ENCODE measurements at places on chromosomes 5 and 9. TPM values are rescaled to one million over a fixed set of nuclear protein-coding genes. Genes with fewer than 3 reads are reported as not detected.

DNA sequence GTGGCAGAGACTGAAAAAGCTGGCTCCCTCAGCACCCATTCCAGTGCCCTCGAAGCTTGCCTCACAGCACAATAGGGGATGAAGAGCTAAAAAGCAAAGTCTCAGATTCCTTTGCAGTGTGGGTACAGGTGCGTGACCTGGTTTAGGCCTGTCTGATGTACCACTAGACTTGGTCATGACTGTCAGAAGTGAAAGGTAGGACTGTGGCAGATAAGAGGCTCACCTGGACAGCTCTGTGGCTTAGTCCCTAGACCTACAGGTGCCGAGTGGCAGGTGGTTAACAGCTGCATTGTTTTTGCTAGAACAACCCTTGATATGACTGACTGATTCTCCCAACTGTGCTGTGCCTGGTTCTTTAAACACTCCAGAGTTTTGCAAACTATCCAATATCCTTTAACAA lies 14.7 kb upstream of the SFXN1 start:
- no peak for DNase-seq

GRCh38 chr5:178238711-178239592 lies 6.3 kb upstream of the PHYKPL start:
- DNase-seq = no peak

DNA sequence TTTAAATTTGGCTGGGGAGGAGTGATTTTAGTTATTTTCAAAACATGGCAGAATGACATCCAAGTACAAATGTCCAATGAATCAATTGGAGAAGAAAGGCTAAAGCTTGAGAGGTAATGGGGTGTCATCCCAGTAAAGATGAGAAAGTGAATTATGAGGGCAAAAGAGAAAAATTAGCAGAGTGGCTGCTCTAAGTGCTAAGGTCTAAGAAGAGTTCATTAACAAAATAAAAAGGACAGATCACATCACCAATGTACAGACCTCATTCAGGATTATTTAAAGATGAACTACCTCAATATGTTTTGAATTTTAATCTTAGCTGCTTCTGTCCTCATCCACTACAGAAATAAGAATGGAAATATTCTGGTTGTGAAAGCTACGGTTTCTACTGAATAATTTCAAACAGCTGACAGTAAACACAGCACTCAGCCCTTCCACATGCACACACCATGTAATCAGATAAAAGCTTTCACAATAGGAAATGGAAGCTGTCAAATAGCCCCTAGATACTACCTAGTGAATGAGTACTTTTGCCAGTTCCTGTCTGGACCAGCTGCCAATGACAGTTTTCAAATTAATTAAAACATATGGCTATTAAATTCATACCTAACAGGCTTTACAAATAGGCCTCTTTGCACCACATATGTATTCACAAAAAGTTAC lies 171.5 kb downstream of the SSBP2 start:
- no peak for DNase-seq

RGS7BP gene
- 0.93 TPM for total RNA-seq

LURAP1L gene
- 21.7 TPM for total RNA-seq

GRCh38 chr5:6759401-6759800 lies 46.2 kb downstream of the TENT4A start:
- no peak for DNase-seq

GRCh38 chr5:148810823-148811222 lies 15.6 kb upstream of the ADRB2 start:
- DNase-seq = no peak

- DNase-seq = no peak
Measured at GRCh38 chr5:61001647-61002046, 56.6 kb downstream of the NDUFAF2 start.

GRCh38 chr9:129455151-129455995 lies 165.5 kb downstream of the C9orf50 start:
- no peak for DNase-seq

DAPK1 gene
- total RNA-seq = 38.3 TPM

CCDC152 gene
- 0.45 TPM for total RNA-seq

DNA sequence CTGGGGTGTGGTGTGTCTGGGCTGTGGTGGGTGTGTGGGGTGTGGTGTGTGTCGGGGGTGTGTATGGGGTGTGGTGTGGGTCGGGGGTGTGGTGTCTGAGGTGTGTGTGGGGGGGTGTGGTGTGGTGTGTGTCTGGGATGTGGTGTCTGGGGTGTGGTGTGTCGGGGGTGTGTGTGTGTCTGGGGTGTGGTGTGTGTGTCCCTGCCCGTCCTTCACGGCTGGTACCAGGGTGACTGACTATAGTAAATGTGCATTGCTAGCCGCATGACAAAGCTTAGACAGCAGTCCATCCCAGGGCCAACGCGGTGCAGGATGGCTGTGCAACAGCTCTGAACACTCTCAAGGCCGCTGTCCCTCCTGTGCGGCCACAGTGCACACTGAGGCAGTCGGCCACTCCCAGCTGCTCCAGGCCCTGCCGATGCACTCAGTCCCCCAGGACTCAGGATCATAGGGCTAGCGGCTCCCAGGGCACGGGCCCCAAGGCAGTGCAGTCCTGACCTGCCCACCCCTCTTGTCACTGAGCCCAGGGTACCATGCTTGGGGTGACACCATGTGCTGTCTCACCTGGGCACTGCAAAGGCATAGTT lies 54.0 kb downstream of the SECISBP2 start:
- DNase-seq = no peak

DNA sequence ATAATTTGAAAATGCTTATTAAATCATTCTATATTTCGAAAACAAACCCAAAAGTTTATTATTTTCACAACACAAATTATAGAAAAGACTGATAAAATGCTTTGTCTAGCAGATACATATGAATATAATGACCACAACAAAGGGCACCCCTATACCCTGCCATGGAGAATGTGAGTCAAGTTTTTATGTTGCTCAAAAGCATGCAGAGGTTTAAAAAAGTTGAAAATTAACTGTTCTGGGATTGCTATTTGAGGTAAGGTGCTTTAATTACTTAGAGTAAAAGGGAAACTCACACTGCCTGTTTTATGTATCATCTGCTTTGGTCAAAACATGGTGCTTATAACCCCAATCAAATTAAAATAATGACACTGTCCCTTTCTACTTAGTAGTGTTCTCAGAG lies 41.0 kb downstream of the MLANA start:
- DNase-seq = no peak

DNA sequence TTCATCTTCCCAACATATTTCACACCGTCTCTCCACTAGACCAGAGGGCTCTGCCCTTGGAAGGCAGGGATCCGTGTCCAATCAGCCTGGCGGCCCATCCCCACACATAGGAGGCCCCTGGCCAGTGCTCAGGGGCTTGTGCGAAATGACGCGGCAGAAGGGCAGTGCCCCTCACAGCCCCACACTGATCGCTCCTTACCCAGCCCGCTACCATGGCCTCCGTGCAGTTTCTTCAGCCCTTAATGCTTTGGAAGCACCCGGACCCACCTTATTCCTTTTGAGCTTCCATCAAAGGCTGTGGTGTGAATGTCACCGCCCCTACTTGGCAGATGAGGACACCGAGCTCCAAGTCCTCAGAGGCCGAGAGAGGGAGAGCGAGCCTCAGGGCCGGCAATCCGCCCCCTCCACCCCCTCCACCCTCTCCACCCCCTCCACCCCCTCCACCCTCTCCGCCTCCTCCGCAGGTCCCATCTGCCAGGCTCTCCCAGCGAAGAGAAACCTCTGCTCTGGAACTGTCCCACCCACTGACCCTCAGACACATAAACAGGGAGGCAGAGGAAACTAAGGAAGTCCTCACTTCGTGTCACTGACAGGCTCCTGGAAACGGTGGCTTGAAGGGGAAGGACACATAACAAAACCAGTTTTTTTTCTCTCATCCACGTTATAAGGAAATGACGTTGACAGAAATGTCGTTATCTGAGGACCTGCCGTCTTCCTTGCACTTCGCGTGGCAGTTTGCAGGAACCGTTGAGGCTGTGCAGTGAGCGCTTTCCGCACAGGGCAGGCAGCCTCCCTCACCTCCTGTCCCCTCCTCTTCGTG lies 13.9 kb downstream of the QSOX2 start:
- DNase-seq = no peak

DNA sequence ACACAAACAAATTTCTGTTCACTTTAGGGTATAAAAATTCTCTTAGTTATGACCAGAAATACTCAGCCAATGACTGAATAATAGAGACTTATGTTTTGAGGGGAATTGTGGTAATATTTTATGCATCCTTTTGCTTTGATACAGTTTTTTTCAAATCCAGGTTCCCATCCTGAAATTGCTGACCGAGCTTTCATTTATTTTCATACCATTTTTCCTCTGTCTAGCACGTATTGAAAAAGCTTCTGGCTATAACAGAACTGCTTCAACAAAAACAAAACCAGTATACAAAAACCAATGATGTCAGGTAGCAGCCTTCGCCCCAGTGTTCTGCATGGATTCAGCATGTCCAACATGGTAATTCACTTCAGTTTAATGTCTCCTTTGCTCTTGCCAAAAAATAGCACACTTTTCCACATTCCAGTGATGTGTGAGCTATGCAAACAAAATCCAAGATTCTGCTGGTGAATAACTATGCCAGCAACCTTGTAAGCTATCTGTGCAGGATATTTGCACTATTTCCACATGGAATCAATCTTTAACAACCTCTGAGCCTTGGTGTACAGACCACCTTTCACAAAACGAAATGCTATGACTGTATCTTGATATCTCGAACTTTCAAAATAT lies 22.0 kb downstream of the CCNH start:
- DNase-seq = no peak

SLC4A9 gene
- total RNA-seq = 0.22 TPM

GRCh38 chr5:121497176-121497575 lies 354.5 kb upstream of the FTMT start:
- DNase-seq = no peak

DAP gene
- 71.1 TPM for total RNA-seq

Data from mesenteric fat pad (tissue), 1 donor.